Hypothalamus (tissue), 51 donors: ENCODE measurements at places on chromosomes 1 and 21.

DNA sequence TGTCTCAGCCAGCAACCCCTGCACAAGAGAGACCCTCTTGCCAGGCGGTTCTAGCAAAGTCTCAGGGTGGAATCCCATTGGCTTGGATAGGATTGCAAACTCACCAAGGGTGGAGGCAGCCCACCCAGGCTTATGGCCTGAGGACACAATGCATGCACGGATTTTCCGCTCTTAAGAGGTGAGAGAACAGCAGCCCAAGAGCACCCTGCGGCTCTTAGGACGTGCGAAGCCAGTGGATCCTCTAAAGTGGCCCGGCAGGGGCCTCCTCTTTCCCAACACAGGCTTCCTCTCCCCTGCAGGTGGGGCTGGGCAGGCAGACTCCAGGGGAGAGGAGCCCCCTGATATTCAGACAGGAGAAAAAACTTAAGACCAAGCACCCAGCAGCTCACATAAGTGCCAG lies 31.2 kb upstream of the TMEM51 start:
- no peak for DNase-seq

DNA sequence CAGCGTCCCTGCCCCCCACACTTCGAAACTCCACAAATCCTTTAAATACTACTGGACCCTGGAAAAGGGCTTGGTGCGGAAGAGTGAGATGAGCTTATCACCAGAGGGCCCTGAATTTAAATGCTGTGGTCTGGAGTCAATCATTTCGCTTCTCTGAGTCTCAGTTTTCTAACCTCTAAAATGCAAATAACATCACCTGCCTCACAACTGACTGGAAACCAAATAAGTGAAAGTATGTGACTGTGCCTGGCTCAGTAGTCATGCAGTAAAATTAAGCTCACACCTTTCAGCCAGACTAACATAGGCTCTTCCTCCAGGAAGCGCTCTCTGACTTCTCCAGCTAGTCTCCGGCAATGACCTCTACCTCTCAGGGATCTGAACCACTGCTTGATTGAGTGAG lies 4.2 kb downstream of the GJA4 start:
- no peak for DNase-seq

GRCh38 chr1:193438771-193439170 lies 252.4 kb upstream of the B3GALT2 start:
- no peak for DNase-seq

DNA sequence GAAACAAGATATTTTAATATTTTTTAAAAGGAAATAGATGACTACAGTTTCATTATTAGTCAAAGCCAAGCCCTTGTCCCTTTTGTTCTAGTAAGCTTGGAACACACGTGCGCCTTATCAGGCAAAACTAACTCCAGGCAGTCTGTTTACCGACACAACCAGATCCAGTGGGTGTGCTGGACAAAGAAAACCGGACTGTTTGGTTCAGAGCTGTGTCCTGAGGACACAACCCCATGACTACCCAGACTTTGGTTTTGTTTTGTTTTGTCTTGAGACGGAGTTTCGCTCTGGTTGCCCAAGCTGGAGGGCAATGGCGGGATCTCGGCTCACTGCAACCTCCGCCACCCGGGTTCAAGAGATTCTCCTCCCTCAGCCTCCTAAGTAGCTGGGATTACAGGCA lies 13.9 kb upstream of the RHOU start:
- DNase-seq: no peak

DNA sequence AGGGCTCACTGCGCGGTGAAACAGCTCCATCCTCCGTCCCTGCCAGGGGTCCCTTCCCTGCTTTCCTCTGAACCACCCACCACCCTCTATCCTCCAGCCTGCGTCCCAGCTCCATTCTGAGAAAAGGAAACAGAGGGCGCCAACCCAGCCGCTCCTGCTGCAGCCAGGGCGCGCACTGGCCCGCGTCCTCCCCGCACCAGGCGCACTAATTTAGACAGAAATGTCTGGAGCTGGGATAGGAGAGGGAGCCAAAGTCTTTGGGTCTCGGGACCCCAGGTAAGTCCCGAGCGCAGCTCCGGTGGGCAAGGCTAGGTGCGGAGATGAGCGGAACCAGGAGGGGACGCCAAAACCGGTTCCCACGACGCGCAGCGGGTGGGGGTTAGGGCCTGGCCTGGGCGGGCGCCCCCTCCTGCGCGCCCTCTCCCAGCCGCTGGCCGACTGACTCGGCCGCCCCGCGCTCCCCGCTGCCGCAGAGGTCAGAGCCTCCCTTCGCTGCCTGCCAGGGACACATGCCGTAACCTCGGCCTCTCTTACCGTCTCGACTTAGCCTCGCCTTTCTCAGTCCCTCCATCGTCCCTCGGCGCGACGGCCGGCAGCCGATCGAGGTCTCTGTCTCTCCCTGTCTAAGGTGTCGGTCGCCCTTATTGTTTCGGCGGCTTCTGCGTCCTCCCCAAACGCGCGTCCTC lies 2.0 kb downstream of the CAMK2N1 start:
- DNase-seq: peak; percentile 63

DNA sequence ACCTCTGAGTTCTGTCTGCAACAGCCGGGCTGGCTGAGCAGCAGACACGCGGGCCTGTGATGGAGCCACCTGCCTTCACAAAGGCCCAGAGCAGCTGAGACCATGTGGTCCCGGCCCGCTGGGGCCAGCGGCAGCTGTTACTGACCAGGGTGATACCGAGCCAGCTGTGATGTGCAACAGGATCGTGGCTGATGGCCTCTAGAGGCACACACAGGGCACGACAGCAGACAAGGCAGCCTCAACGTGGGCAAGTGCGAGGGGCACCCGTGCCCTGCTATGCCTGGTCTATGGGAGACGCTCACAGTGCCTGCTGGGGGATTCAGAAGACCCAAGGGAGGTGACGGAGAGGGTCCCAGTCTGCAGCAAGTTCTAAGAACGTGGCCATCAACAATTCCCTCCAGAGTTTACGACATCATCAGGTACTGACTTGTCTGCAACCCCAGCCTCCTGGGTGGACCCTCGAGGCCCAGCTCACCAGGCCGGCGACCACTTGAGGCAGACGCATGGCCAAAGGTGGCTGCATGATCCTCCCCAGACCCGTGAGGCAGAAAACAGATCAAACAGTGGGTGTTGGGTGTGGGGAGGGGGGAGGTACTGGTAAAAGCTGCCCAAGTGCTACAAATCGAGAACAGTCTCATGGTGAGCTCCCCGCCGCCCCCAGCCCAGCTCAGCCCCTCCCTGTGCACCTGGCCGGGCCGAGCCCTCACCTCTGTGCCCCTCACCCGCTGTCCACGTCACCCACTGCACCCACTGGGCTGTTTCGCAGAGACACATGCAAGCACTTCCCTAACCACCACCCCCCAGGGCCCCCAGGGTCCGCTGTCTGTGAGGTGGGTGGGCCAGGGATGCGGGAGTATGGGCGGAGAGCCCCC lies 6.0 kb downstream of the POFUT2 start:
- no peak for DNase-seq

GRCh38 chr1:94382201-94382600 lies 36.0 kb upstream of the ABCD3 start:
- no peak for DNase-seq

DNA sequence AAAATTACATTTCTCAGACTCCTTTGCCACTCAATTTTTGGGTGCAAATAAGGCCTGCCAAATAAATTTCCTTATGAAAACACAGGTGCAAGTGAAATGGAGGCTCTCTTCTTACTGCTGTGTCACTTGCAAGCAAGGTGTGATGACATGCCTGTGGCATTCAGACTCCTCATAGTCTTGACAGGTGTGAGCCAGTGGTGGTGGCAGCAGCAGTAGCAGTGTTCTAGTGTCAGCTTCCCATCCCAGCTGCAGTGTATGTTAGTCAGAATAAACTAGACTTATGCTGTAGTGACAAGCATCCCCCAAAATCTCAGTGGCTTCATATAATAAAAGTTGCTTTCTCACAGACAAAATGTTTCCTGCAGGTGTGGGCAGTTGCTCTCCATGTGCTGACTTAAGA lies 3.8 kb upstream of the EEIG2 start:
- no peak for DNase-seq

DNA sequence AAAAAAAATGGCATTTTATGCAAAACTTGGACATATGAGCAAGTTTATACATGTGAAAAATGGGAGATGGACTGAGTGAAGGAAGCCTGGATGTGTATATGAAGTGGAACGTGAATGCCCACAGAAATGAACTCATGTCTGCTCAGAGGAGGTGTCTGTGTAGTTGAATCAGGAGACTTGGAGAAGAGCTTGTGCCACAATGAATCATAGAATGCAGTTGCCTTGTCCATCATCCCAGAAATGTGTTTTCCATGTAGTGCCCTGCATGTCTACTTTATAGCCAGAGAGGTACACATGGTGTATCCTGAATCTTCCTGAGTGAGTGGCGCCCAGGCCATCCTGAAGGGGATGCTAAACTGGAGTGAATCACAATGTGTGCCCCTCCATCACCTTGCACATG lies 2.6 kb upstream of the ILDR2 start:
- no peak for DNase-seq
